ENCODE measurements at places on chromosomes 3 and 15.

DNA sequence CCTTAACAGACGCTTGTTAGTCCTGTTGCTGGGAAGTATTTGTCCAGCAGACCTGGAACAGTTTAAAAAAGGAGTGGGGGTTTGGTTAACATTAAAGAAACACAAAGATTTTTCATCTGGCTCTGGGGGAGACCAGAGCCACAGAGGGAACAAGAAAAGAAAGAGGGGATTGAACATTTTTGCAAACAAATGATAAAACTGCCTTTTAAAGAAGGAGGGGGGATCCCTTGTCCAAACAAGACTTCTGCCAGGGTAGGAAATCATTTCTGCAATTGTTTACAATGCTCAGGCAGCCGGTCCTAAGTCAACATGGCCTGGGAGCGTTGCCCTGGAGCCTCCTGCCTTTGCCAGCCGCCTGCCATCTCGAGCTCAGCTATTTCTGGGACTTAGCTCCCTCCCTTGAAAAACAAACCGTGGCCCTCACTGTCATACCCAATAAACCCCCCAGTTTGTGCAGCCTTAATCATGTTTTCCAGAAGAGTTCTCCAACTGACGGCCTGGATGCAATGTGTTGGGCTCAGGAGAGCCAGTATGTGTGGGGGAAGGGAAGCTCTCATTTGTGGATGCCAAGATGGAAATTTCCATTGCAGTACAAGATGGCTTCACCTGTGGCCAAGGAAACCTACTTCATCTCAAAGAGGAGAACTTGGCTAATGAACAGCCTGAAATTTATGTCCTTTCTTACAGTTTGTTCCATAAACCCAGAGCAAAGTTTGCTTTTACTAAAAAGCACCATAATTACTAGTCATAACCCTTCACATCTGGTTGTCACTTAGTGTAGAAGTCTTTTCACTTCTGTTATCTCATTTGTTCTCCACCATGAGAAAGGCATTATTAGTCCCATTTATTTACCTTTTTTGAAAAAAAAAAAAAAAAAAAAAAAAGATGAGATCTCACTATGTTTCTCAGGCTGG is 75.9 kb upstream of the RNU6-1 start:
- DNase-seq, result no peak

- no peak for DNase-seq
Observed at GRCh38 chr15:78315686-78316282, 16.4 kb upstream of the SKIC8 start.

GRCh38 chr3:143241481-143241951 is 121.9 kb downstream of the CHST2 start:
- DNase-seq, result no peak

- DNase-seq, result no peak
Observed at GRCh38 chr3:74009961-74010844, 385.5 kb upstream of the PDZRN3 start.

DNA sequence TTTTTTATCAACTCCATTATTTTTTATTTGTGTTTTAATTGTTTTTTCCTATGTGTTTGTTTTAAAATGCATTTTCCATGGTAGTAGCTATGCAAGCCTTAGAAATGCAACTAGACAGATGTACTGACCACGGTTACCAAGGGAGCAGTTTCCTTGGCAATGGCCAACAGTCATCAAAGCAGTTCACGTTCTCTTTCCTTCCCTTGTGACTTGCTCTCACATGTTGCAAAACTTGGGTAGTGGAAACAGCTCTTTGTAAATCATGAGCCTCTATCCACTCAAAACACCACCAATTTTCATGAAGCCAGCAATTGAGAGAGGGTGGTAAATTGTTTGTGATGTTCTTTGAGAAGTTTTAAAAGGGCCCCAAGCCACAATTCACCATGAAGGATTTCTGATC is 499.4 kb upstream of the MDFIC2 start:
- no peak for DNase-seq

GRCh38 chr15:51108933-51109550 is 14.3 kb upstream of the TNFAIP8L3 start:
- no peak for DNase-seq

DNA sequence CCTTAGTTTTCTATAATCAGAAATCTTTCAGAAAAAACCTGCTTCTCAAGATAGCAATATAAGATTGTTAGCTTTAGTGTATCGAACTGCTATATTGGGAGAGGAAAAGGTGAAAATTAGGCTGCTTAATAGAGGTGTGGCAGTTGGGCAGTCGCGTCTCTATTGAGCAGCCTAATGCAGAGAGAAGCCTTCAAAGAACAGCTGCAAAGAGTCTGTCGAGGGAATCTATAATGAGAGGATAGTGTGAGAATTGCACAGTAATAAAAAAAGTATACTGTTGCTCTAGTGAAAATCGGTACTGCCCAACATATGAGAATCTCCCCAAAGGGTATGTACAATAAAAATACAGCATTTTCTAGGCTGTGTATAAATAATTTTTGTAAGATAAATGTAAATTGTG is 184.4 kb downstream of the TCF12 start:
- no peak for DNase-seq

DNA sequence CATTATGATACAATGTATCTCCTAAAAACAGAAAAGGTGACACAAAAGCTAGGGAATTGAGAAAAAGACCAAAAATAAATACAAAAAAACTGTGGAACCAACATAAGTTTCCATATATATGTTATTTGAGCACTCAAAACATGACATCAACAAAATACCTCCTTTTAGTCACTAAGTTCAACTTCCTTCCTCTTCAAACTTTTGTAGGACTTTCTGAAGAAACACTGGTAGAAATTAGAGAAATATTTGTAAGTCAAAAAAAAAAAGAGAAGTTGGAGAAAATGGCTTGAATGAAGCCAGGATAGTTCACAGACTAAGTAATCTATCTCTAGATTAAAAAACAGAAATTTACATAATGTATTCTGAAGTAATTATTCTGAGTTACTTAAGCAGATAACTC is 208.4 kb upstream of the ALCAM start:
- no peak for DNase-seq

- no peak for DNase-seq
Observed at GRCh38 chr15:37016231-37016630, 84.1 kb downstream of the MEIS2 start.

DNA sequence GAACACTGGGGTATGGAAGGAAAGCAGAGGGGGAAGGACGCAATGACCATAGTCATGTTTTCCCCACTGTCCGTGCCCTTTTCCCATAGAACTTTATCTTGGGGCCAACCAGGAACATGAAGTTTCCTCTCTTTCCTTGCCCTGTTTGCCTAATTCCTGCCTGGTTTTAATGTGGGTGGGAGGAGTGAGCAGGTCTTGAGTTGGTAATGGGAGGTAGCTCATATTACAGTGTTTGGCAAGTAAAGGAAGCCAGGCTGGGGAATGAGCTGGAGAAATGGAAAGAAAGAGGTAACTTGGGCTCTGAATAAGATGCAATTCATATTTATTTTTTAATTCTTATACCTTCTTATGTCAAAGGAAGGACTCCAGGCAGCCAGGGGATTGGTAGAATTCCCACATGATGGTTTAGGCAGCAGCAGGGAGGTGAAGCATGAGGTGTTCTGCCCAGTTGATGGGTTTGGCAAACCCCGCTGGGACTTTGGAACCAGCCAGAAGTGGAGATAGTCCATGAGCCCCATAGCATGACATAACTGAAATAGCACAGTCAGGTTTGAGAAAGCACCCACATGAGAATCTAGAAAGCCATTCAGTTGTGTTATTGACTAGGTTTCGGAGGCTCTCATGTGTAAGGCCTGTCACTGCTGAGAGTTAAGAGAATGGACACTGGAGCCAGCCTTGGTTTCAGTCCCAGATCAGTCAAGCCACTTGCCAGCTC is 60.0 kb downstream of the CCK start:
- no peak for DNase-seq

Measured in activated CD4-positive, CD25-positive, alpha-beta regulatory T cell treated with anti-CD3 and anti-CD28 coated beads, Interleukin-2, amount 50 U/mL, for 72 hours (primary cell).